Stimulated activated CD4-positive, alpha-beta T cell treated with anti-CD3 and anti-CD28 coated beads, Interleukin-12 subunit alpha, Interleukin-12 subunit beta, amount 100 ng/mL, for 48 hours (primary cell): ENCODE measurements at places on chromosomes 1 and 21.

DNA sequence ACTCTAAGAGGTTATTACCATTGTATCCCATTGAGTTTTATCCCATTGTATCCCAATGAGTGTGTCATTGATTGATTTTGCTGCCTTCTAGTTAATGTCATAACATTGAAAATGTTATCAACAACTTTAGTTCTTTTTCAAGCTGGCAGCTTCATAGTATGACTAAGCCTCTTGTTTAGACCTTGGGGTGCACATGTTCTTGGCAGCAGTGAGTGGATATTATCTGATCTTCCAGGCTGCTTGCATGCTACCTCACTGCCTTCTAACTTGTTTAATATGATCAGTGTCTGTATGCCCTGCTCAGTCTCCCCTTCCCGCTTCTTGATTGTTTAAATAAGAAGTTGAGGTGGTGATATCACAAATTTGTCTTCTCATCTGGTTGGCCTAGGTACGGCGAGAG, 24.6 kb downstream of the NTPCR start:
- no peak for DNase-seq

- DNase-seq: no peak
These were observed 35.9 kb upstream of the KIF21B start for GRCh38 chr1:201059401-201059800.

DNA sequence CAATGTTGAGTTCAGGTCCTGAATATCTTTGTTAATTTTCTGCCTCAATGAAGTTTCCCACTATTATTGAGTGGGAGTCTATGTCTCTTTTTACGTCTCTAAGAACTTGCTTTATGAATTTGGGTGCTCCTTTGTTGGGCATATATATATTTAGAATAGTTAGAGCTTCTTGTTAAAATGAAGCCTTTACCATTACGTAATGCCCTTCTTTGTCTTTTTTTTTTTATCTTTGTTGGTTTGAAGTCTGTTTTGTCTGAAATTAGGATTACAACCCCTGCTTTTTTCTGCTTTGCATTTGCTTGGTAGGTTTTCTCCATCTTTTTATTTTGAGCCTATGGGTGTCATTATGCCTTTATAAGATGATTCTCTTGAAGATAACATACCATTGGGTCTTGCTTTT, 10.9 kb downstream of the CLCA4 start:
- DNase-seq: no peak

- DNase-seq: no peak
These were observed 139.6 kb downstream of the AKT3 start for GRCh38 chr1:243710467-243710866.

GRCh38 chr1:153646672-153647345, 11.7 kb upstream of the SNAPIN start:
- DNase-seq: no peak

DNA sequence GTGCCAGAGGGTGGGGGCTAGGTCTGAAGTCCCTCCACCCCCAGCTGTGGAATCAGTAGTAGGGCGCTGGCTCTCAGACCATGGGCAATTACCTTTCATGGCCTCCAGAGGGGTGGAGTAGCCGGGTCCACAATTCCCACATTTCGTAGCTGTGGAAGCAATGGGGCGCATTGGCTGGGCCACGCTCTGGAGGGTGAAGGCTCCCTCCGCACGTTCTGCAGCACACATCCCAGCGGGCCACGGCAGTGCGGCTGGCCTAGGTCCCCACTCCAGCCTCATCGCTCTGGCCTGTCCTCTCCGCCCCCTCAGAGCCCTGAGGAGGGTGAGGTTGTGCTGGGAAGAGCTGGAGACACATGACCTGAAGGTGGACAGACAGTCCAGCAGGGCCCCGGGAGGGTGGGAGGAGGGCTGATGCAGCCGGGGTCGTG, 2.9 kb downstream of the SELENBP1 start:
- DNase-seq: no peak

- no peak for DNase-seq
These were observed 58.4 kb upstream of the ADARB1 start for GRCh38 chr21:45016031-45016405.

DNA sequence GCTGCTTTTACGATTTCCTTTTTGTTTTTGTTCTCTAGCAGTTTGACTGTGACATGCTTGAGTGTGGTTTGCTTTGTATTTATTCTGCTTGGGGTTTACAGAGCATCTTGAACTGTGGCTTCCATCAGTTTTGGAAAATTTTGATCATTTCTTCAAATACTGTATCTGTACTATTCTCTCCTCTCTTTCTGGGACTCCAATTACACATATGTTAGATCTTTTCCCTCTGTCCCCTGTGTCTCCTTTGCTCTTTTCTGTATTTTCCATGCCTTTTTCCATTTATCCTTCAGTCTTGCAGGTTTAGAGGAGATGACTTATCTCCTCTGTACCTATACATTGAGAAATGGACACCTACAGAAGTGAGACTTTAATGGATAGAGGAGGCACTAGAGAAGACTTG, 31.7 kb downstream of the COQ8A start:
- DNase-seq: no peak

DNA sequence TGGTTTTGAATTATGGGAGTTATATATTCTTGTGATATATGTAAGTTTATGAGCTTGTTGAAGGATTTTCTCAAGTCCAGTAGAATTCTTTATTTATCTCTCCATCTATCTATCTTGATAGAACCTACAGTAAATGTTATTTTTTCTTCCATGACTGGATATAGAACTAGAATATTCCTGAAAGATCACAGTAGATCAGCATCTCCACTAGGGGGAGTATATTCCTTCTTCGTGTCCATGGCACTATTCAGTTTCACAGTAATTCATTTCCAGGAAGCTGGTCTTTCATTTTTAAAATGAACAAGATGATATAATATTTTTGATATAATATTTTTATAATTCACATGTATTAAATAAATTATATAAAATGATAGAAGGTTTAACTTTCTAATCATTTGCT, 18.8 kb downstream of the TMPRSS15 start:
- DNase-seq: no peak

GRCh38 chr1:68278221-68278620, 45.9 kb upstream of the WLS start:
- DNase-seq: no peak

- no peak for DNase-seq
These were observed 4.5 kb downstream of the RAB7B start for GRCh38 chr1:205998457-205999241.

- DNase-seq: no peak
These were observed 2.9 kb upstream of the CRABP2 start for GRCh38 chr1:156708218-156708661.

DNA sequence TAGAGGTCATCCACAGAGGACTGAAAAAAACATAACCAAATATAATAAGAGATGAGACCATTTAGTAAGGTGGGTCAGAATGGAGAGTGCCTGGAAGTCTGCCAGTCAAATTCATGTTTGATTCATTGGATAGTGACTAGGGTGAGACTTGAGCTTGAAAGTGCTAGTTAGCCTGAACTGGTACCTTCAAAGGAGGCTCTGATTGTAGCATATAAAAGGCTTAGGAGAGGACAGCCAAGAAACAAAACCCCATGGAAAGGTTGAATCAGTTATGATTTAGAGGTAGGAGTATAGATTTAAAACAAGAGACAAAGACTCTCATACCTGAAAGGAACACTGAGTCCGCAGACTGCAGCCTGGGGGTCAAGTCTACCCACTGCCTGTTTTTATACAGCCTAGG, 44.4 kb upstream of the LRRC8C start:
- DNase-seq: no peak

DNA sequence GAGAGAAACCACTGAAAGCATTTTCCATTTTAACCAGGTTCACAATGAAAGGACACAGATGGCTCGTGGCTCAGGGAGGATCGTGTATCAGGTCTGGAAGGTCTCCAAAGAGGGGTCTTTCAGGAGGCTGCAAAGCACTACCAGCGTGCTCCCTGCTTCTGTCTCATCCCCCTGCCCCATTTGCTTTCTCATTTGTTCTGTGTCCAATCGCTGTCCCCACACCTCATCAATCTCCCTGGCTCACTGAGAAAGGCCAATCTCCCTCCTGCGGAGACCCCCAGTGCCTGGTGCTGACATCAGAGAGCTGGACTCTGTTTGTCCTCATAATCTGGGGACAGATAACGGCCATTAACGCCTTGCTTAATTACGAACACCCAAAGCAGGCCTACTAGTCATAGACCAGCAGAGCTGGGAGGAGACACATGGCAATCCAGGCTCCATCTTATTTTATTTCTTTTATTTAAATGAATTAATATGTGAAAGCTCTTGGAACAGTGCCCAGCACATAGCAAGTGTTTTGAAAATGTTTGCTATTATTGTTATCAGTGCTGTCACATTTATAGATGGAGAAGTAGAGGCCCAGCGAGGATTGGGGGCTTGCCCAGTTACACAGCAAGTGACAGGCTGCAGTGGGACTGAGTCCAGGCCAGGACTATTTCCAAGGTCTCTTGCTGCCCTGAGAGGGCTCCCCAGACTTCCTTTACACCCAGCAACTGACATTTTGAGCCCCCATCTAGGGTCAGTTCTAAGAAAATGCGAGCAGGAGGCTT, 341.0 kb upstream of the USP24 start:
- no peak for DNase-seq

GRCh38 chr1:46616277-46617107, at the start of gene MOB3C:
TSS of gene MOB3C (minus strand) at chr1:46616811. CDS start at chr1:46613321, 3,490 bp downstream.
- peak; percentile 36 for DNase-seq

DNA sequence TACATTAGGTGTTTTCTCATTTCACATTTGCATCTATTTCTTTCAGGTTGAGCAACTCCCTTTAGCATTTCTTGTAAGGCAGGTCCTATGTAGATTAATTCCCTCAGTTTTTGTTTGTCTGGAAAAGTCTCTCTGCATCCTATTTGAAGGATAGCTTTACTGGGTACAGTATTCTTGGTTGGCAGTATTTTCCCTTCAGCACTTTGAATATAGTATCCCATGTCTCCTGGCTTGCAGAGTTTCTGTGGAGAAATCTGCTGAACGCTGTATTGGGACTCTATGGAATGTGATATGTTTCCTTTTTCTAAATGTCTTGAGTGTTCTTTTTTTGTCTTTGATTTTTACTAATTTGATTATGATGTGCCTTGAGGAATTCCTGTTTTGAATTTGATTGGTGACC, 28.9 kb upstream of the FAM163A start:
- DNase-seq: no peak

- no peak for DNase-seq
These were observed 84.0 kb upstream of the IVNS1ABP start for GRCh38 chr1:185401019-185401418.

- DNase-seq: no peak
These were observed 634.9 kb downstream of the LMO4 start for GRCh38 chr1:87963556-87963955.

- DNase-seq: no peak
These were observed 1.5 kb downstream of the TMEM201 start for GRCh38 chr1:9590201-9590600.

- no peak for DNase-seq
These were observed 13.9 kb downstream of the SERTAD4 start for GRCh38 chr1:210246447-210246846.

- no peak for DNase-seq
These were observed 19.7 kb upstream of the NPHP4 start for GRCh38 chr1:6011946-6012258.

DNA sequence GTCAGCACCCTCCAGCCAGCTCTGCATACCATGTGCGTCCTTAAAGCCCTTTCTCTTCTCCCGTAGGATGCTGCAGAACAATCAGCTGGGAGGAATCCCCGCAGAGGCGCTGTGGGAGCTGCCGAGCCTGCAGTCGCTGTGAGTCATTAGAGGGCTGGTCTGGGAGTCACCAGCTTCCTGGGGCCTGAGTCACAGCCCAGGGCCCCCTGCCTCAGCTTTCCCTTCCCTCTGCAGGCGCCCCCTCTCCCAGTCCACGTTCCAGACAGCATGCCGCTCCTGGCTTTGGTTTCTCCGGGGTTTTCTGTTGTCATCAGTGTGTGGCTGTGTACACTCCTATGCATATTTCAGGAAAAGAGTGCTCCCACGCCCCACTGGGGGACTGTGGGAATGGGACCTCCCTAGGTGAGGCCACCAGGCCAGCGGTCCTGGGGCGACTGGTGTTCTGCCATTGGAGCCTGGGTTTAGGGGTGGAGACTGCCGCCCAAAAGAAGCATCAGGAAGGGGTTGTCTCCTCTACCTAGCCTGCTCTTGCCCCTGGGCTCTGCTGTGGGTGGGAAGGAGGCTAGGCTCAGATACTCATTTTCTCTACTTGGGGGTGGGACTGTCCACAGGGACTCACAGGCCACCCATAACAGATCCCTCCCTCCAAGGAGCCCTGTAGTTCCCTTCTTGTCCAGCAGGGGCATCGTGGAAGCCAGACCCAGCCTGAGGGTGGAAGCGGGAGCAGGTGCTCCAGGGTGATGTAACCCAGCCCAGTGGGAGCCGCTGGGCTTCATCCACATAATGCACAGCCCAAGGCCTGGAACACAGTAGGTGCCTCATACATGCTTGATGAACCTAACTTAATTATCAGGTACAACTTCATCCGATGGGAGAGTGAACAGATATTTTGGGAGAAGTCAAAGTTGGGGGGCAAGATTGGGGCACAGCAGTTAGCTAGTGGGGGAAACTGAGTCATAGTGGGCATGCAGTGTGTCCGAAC, 42.5 kb downstream of the LGR6 start:
- DNase-seq: peak; percentile 67

- no peak for DNase-seq
These were observed 171.4 kb downstream of the DHRS3 start for GRCh38 chr1:12446593-12446992.

GRCh38 chr1:118563981-118564951, 379.2 kb upstream of the SPAG17 start:
- no peak for DNase-seq

- no peak for DNase-seq
These were observed 1.7 kb downstream of the DCAF8 start for GRCh38 chr1:160260406-160261382.

GRCh38 chr1:246609632-246610031, 43.4 kb downstream of the CNST start:
- no peak for DNase-seq

- DNase-seq: no peak
These were observed 4.2 kb upstream of the ZNF496 start for GRCh38 chr1:247335882-247336281.

- DNase-seq: no peak
These were observed 264.2 kb downstream of the HMCN1 start for GRCh38 chr1:185998391-185998790.

DNA sequence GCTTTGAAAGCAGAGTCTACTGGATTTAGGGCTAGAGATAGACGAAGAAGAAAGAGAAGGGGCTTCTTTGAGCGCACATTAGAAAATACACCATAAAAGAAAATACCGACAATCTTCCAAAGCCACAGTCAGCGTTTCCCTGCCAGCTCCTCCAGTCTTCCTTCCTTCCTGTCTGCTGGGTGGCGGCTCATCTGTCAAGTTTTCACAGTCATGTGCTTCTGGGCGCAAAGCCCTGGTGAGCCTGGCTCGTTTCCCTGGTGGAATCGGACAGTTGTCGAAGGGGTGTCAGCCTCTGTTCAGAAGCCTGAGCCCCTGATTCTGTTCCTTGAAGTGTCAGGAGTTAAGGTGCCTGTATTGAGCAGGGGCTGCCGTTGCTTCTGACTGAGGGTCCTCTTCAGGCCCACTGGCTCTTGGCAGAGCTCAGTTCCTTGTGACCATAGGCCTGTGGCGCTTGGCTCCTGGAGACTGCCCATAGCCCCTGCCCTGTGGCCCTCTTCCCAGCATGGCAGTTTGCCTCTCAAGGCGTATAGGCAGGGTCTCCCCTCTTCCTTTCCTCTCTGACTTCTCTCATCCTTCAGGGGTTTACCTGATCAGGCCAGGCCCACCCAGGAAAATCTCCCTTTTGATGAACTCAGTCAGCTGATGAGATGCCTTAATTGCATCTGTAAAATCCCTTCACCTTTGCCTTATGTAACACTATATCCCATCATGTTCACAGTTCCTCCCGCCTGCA, 58.6 kb downstream of the ADARB1 start:
- no peak for DNase-seq
